ENCODE measurements at places on chromosomes 7 and 10. TPM values are rescaled to one million over a fixed set of nuclear protein-coding genes. Genes with fewer than 3 reads are reported as not detected.

- no peak overlapping the region for H3K27ac ChIP-seq
- H3K27me3 ChIP-seq: no peaks in the 10 kb centered on the region
- no peak overlapping the region for H3K4me3 ChIP-seq
- no peaks in the 10 kb centered on the region for H3K36me3 ChIP-seq
Measured at GRCh38 chr7:42831006-42831717, 80.7 kb downstream of the C7orf25 start.

DNA sequence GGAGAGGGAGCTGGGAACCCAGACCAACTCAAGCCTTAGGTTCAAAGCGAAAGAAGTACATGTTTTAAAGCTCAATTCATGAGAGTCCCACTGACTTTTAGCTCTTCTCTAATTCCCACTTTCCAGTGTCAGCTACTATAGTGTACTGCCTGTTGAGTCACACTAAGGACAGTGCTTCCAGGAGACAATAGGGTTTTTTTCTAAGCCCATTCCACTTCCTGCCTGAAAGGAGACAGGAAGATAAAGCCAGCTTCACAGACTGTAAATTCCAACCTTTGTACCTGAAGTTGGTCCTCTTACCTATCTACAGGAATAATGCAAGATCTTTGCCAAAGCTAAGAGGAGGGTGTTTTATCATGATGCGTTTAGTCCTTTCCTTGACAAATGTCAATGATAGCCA, 4.4 kb downstream of the MSRB2 start:
- H3K4me1 ChIP-seq: peaks cover 29% of the 10 kb centered on the region
- H3K4me3 ChIP-seq: no peak overlapping the region
- DNase-seq: no peak
- peak overlapping the region; percentile 7 for H3K27ac ChIP-seq

The GPR37 gene
- 0.20 TPM for total RNA-seq

The ZNF394 gene
- total RNA-seq: 39.5 TPM

Data from thyroid gland (tissue), 4 donors.